ENCODE measurements at places on chromosomes 2 and 18.

DNA sequence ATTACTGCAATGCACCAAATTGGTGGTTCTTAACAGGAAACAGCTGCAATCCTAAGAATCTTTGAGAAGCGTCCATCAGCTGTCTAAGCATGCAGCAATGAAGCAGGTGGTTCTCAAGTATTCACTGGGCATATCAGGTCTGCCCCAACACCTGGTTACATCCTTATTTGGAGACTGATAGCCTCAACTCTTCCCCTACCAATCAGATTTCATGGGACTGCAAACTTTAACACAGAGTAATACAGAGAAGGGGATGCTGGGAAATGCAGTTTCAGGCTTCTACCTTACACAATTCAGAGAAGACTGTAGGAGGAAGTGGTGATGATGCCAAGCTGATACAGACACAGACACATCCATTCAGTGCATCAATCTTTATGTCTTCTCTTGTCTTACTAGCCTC, 240.5 kb downstream of the BCL2 start:
- DNase-seq = no peak

DNA sequence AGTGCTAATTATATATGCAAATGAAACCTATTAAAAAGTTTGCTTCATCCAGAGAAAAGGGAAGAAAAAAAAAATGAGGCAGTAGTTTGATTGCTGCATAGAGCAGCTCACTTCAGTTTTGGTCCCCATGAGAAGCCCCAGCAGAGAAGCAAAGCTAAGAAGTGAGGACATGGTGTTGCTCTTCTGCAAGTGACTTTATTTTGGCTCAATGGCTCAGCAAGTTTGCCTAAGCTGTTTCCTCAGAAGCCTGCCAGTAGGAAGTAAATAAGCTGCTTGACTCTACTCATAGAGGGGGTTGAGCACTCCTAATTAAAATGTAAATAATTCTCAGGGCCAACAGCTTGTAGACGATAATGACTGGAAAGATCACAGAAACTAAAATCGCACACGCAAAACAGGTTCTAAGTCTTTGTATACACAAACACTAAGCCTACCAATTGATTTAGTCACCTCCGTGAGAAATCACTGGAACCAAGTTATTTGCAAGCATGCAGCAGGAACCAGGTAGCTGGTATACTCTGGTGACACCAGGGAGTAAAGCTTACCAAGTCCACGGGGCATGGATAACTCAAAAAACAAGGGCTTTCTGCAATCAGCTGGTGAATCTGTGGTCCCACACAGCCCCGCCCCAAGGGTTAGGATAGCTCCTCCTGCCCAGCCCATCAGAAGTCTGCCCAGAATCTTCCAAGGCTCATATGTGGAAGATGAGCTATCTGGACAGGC, 39.7 kb upstream of the NABP1 start:
- no peak for DNase-seq

GRCh38 chr2:47403609-47404193, 745 bp downstream of the MSH2 start:
- DNase-seq = no peak

DNA sequence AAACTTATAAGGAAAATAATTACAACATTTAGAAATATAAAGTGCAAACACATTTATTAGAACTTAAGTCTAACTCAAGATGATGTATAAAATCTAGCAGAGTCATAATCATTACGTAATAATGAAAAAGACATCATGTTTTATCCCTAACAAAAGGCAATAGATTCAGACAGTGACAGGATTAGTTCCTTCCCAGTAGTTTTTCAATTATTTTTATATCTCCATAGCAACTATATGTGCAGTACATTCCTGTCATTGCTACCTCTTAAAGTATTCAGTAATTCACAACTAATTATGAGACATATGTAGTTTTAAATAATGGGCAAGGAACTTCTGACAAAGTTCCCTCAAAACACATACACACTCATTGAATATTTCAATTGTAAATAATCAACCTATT, 687.9 kb downstream of the CCDC85A start:
- no peak for DNase-seq

Data from stimulated activated CD4-positive, alpha-beta T cell treated with anti-CD3 and anti-CD28 coated beads, Interleukin-1b, Interleukin-23, amount 100 ng/mL, for 1 hour (primary cell).